PC-9 (cell line): ENCODE measurements at places on chromosomes 2 and 18. TPM values are rescaled to one million over a fixed set of nuclear protein-coding genes. Genes with fewer than 3 reads are reported as not detected.

GRCh38 chr18:24296276-24296675, 101.3 kb downstream of the OSBPL1A start:
- DNase-seq, result no peak

- DNase-seq, result no peak
These were observed 141.8 kb upstream of the SLC35G4 start for GRCh38 chr18:11467611-11468010.

The FOXI3 gene
- total RNA-seq, result not detected in 2 replicates

The AUP1 gene
- 79.2 and 84.0 TPM in 2 replicates for total RNA-seq

DNA sequence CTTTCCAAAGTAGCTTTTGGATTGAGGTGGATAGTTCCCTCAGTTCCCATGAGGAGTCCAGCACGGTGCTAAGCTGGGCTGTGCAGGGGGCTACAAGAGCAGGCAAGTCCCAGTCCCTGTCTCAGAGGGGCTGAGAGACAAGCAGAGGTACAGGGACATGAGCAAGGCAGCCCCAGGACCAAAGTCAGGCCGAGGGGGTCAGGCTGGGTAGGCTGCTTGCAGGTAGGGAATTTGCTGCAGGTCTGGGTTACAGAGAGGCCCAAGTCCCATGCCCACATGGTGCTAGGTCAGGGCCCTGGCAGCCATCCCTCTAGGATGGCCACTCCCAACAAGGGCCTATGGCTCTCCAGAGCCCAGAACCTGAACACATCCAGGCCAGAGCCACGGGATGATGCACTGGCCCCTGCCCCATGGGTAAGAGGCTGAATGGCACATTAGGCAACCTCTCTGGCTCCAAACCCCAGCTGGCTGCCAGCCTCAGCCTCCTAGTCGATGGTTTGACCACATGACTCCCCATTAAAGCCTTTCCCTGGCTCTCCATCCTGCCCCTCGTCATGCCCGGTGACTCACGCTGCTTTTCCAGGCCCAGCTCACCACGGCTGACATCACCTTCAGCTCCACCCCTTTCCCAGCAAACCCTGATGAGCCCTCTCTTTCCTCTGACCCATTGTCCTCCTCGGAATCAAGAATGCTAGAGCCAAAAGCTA, 83.7 kb downstream of the SDC1 start:
- peak; percentile 72 for DNase-seq
